Purkinje cell (primary cell): ENCODE measurements at places on chromosomes 11 and 22. TPM values are rescaled to one million over a fixed set of nuclear protein-coding genes. Genes with fewer than 3 reads are reported as not detected.

The DEUP1 gene
- polyA plus RNA-seq = 0.24 and 4.7 TPM in 2 replicates

The SLC22A8 gene
- polyA plus RNA-seq = not detected in 2 replicates

The SYT7 gene
- 18.3 and 23.6 TPM in 2 replicates for polyA plus RNA-seq

The WT1 gene
- polyA plus RNA-seq = 2.7 and 10.4 TPM in 2 replicates

The CDCA5 gene
- polyA plus RNA-seq = 0.29 and 1.8 TPM in 2 replicates

The OR10D3 gene
- polyA plus RNA-seq = not detected in 2 replicates

The MUC6 gene
- polyA plus RNA-seq = not detected in 2 replicates

The OVCH2 gene
- polyA plus RNA-seq = not detected in 2 replicates

The BRSK2 gene
- 1.7 and 2.3 TPM in 2 replicates for polyA plus RNA-seq

The PYGM gene
- polyA plus RNA-seq = 0.69 and 1.4 TPM in 2 replicates

The PIWIL4 gene
- 0.34 TPM in 1 of 2 replicates, not detected in the other for polyA plus RNA-seq

The KDELR3 gene
- 0.45 and 0.77 TPM in 2 replicates for polyA plus RNA-seq

The P2RX6 gene
- polyA plus RNA-seq = 0.42 and 0.69 TPM in 2 replicates

The APOBEC3G gene
- not detected in 2 replicates for polyA plus RNA-seq

The APOA5 gene
- polyA plus RNA-seq = not detected in 2 replicates

The ESAM gene
- polyA plus RNA-seq = 0.48 TPM in 1 of 2 replicates, not detected in the other

The MMP1 gene
- polyA plus RNA-seq = 0.69 TPM in 1 of 2 replicates, not detected in the other

The VSIG2 gene
- polyA plus RNA-seq = not detected in 2 replicates

The FAT3 gene
- 8.7 and 10.2 TPM in 2 replicates for polyA plus RNA-seq

The LGALS12 gene
- polyA plus RNA-seq = not detected in 2 replicates

The LRRC74B gene
- polyA plus RNA-seq = not detected in 2 replicates

The HEPHL1 gene
- polyA plus RNA-seq = not detected in 2 replicates

The EIF1AD gene
- 30.9 and 38.3 TPM in 2 replicates for polyA plus RNA-seq

The CEND1 gene
- 14.7 and 20.2 TPM in 2 replicates for polyA plus RNA-seq

The PGA4 gene
- not detected in 2 replicates for polyA plus RNA-seq

The FIBIN gene
- 1.1 and 1.5 TPM in 2 replicates for polyA plus RNA-seq

The BIK gene
- polyA plus RNA-seq = not detected in 2 replicates

The SMIM35 gene
- not detected in 2 replicates for polyA plus RNA-seq

The NPTXR gene
- 6.8 and 9.8 TPM in 2 replicates for polyA plus RNA-seq

The CLCF1 gene
- not detected in 2 replicates for polyA plus RNA-seq

The ASPHD2 gene
- polyA plus RNA-seq = 12.2 and 16.1 TPM in 2 replicates

The NCF4 gene
- 1.2 TPM in 1 of 2 replicates, not detected in the other for polyA plus RNA-seq
